ENCODE measurements at places on chromosomes 16 and 17.

DNA sequence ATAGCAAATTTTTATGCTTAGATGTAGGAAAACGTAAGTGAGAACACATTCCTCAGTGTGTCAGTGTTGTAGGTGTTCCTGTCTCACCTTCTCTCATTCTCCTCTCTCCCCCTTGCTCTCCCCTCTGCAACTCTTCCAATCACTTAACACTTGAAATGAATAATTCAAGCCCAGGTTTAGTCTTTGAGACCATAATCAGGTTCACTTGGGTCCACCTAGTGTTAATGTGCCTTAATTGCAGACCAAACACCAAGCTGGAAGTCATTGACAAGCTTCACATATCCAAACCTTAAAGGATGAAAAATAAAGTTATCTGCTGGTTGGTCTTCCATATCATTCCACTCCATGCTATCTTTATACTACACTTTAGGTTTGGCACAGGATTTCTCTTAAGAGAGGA, 37.0 kb downstream of the STXBP4 start:
- DNase-seq = peak; percentile 11

DNA sequence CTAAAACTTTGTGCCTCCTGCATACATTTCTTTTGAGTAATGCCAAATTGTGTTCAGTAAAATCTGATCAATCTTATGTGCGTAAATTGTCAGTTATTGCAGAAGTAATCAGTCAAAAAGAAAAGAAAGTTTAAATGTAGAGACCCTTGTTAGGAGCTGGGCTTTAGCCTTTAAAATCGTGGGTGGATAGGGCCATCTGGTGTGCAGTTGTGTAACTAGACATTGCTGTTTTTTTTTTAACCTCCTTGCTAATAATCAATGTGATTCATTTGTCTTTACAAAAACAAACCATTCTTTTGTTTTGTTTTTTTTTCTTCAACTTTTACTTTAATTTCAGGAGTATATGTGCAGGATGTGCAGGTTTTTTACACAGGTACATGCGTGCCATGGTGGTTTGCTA, 5.3 kb upstream of the WWOX start:
- DNase-seq = no peak

DNA sequence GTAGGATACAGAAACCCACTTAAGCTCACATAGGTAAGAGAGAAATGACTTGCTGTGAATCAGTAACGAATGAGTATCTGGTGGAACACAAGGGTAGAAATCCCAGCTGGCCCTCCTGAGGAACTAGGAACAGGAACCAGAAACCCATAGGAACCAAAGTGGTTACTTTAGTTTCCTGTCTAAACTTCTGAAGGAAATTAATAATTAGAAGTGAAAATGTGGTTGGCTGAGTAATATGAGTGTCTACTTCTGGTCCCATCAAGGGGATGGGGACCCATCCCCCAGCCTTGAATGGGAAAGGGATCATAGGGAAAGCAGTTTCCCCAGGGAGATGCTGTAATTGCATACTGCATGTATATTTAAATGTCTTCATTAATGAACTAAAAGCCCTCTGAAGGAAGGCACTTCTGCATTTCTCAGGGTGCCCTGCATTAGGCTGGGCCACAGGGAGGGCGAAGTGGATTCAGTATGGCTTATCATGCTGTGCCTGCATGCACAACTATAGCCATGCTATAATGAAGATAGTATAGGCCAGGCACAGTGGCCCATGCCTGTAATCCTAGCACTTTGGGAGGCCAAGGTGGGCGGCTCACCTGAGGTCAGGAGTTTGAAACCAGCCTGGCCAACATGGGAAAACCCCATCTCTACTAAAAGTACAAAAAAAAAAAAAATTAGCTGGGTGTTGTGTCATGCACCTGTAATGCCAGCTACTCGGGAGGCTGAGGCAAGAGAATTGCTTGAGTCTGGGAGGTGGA, 45.6 kb downstream of the CYB5B start:
- DNase-seq = no peak

- DNase-seq = peak; percentile 70
These were observed 47.2 kb downstream of the ABCC1 start for GRCh38 chr16:15996432-15997109.

- no peak for DNase-seq
These were observed 32.5 kb downstream of the RGS9 start for GRCh38 chr17:65169691-65170090.

- peak; percentile 36 for DNase-seq
These were observed 6.5 kb downstream of the NFATC3 start for GRCh38 chr16:68091380-68092261.

DNA sequence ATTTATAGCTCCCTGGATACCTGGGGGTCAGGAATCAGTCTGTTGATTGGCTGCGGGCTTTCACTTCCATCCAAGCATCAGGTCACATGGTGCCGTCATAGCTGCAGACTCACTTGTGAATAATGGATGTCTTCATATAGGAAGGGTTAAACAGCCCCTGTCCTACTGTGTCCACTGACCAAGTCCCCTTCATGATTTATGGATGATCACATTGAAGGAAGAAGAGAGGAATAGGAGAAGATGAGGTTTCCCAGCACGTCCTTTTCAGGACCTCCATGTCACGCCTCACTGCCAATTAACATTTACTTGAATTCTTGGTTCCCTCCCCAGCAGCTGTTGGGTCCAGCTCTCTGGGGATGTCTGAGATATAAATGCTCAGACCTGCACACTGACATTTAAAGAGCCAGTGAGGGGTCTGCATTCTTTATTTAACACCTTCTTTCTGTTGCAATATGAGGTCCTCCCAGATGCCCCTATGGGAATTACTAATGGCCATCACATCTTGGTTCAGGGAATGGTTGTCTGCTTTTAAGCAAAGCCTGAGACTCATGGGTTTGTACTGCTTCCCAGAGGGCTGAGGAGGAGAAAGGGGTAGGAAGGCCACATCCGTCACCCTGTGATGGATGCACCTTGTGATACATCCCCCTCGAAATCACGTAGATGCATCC, 230.6 kb upstream of the HSBP1 start:
- DNase-seq = no peak

DNA sequence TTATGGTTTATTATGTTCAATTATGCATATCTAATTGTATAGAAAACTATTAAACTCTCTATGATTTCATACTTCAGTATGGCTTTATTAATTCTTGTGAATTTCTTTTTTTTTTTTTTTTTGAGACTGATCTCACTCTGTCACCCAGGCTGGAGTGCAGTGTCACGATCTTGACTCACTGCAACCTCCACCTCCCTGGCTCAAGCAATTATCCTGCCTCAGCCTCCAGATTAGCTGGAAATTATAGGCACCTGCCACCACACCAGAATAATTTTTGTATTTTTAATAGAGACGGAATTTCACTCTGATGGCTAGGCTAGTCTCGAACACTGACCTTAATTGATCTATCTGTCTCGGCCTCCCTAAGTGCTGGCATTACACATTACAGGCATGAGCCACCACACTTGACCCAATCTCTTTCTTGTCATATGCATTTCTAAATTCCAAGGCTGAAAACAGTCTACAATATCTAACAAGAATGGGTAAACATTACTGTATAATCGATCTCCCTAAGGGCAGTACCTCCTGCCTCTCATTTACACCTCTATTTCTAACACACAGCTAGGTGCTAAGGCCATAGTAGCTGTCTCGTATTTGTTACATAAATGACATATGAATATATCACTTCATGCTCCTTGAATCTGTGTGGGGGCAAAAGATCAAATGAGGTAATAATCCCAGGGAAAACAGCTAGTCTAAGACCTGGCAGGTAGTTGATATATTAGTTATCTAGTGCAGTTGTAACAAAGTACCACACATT, 258.2 kb upstream of the CDH8 start:
- DNase-seq = no peak

- peak; percentile 55 for DNase-seq
These were observed 13.1 kb upstream of the MSI2 start for GRCh38 chr17:57243171-57243622.

- peak; percentile 61 for DNase-seq
These were observed 38.4 kb upstream of the CSNK2A2 start for GRCh38 chr16:58236231-58236690.

DNA sequence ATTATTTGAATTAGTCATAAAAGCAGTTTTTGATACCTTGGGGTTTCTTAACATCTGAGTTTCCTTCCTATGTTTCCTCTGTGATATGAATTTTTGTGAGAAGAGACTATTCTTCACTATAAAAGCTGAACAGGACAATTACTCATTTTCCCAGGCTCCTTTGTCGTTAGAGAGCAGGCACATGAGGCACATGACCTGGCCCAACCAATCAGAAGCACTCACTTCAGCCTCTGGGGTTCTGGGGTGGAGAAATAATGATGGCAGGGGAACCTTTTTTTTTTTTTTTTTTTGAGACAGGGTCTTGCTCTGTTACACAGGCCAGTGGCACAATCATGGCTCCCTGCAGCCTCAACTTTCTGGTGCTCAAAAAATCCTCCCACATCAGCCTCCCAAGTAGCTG, 145.5 kb upstream of the ASIC2 start:
- no peak for DNase-seq

GRCh38 chr17:39365242-39365641, 36.2 kb downstream of the FBXL20 start:
- DNase-seq = peak; percentile 22

- DNase-seq = no peak
These were observed 76.1 kb downstream of the FTO start for GRCh38 chr16:53780051-53780450.

- DNase-seq = no peak
These were observed 77.1 kb upstream of the RPL38 start for GRCh38 chr17:74126179-74126900.

- DNase-seq = no peak
These were observed 31.3 kb downstream of the SLC39A11 start for GRCh38 chr17:73061161-73061560.

GRCh38 chr17:38460082-38460715, 31.9 kb downstream of the ARHGAP23 start:
- no peak for DNase-seq
